ENCODE measurements at places on chromosomes 1 and 21.

DNA sequence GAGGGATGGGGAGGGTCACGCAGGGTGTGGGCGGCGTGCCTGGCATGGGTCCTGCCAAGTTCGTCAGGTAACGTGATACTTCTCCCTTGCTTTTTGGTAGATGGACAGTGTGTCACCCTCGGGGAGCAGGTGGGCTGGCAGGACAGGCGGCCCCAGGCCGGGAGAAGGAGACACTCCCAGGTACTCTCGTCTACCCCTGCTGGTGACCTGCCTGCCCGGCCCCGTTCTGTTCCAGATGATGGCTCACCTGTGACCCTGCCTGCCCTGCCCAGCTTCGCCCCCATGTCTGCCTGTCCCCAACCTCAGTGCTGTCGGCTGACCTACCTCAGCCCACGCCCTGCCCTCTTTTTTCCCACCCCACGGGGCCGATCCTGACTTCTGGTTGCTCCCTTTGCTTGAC, 144.7 kb downstream of the PCBP3 start:
- DNase-seq = no peak

DNA sequence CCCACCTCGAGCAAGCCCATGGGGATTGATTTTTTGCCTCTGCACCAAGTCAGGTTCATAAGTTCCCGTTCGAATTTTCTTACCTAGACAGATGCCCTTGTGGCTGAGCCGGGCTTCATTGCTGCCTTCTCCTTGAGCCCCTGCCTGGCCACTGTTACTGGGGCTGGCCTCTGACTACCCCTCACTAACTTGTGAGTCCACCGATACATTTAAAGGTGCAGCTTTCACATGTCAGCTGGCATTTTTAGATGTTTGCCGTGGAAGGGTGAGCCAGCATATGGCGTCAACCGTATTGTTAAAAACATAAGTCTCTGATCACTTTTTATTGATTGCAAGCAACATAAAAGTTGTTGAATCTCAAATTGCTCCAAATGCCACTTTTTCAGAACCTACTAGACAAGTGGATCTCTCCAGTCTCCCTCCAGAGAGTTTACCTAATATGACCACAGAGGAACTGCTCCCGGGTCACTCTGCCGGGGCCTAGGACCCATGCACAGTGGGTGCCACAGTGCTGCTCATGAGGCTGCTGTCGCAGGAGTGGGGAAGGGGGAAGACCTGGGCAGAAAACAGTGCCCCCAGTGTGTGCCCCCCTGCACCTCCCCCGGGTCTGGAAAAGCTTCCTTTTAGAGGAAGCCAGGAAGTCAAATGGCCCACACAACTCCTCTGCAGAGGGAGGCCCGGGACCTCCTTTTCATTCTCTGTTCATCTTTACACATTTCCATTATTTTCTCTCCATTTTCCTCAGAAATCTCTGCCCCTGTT, 18.8 kb downstream of the MX1 start:
- no peak for DNase-seq

- DNase-seq = no peak
These were observed 231.9 kb upstream of the JUN start for GRCh38 chr1:59015708-59016107.

DNA sequence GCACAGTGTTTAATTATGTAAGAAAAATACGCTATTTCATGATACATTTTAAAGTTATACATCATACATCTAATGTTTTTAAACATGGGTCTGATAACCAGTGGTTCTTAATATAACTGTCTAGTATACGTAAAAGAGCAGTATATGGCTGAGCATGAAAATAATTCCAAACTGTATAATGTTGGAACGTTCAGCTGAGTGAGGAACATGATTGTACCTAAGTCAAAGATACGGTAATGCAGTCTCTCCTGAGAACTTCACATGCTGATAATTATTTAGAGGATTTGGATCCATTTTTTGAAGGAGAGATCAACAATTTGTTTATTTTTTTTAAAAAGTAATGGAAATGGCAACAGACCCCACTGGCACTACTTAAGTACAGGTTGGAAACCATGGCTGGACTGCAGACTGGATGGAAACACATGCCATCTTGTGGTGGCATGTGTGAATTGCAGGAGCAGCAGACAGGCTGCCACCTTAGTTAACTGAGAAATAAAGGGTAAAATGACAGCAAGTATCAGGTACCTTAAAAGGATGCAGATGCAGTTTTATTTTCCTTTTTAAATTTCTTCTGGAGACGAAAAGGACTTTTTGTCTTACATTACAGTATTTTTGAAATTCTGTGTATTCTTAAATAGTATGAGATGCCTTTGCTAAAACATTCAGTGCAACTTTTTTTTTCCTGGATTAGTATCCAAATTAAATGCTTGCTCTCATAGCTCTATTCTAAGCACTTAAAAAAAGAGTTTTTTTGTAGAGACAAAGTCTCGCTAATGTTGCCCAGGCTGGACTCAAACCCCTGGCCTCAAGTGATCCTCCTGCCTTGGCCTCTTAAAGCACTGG, 73.8 kb downstream of the MTR start:
- DNase-seq = peak; percentile 65

- DNase-seq = no peak
These were observed 70.3 kb upstream of the F3 start for GRCh38 chr1:94611681-94612475.

DNA sequence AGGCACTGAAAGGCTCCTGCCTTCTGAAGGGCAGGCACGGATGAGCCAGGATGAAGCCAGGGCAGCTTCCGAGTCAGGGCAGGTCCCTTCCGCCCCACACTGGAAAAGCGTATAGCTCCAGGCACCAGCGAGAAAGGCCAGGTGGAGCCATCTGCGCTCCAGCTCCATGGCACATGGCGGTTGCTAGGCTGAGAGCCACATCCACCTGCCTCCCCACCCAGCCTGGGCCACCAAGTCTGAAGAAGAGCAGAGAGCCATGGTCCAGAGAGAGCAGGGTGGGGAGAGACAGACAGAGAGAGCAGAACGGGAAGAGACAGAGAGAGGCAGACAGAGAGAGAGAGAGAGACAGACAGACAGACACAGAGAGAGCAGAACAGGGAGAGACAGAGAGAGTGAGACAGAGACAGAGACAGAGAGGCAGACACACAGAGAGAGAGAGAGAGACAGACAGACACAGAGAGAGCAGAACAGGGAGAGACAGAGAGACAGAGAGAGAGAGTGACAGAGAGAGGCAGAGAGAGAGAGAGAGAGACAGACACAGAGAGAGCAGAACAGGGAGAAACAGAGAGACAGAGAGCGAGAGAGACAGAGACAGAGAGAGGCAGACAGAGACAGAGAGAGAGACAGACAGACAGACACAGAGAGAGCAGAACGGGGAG, 5.2 kb downstream of the FNDC10 start:
- DNase-seq = peak; percentile 46

- peak; percentile 64 for DNase-seq
These were observed 23.5 kb downstream of the F11R start for GRCh38 chr1:160997323-160998038.

DNA sequence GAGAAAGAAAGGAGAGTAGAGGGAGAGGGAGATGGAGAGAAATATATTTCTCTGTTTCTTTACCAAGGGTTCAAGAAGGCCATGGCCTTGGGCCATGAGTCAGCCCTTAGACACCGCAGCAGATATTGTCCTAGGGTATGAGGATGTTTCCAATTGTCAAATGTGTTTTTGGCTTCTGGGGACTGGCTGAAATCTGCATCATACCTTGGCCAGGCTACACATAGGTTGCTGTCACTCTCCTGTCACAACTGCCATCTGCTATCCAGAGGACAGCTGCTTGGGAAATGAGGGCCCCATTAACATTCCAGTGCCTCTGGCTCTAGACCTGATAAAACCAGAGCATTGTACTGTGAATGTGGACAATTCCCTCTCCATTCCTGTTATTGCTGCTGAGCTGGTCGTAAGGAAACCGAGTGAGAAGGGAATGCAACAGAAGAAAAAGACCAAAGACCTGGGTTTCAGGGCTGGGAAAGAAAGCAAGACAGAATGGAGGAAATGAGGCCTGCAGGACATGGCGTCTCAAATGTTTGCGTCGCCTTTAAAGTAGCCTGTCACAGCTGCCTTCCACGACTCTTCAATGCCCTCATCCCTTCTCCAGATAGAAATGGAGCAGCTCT, 8.8 kb upstream of the PIGC start:
- no peak for DNase-seq

DNA sequence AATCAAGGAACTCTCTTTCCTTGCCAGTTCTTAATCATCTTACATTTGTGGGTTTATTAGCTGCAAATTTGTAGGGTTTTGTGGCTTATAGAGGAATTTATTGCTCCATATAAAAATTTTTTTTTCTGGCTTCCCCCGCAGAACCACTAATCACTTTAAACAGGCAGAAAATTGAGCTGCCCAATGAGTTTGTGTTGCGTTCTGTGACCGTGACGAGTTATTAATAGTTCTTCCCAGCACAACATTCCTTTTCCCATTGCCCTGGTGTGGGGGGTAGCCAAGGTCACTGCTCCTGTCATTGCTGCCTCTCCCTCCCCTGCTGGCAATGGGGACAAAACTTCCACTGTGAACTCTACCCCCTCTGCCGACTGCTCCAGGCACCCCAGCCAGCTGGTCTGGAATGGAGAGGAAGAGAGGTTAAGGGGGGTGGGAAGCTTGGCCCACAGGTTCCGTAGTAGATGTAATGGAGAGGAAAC, 55.1 kb downstream of the UBE2T start:
- DNase-seq = no peak

GRCh38 chr1:171852272-171852671, 11.0 kb downstream of the DNM3 start:
- no peak for DNase-seq

GRCh38 chr1:1614204-1614953, 921 bp upstream of the MIB2 start:
- peak; percentile 73 for DNase-seq

GRCh38 chr21:29462479-29462878, 163.8 kb downstream of the BACH1 start:
- DNase-seq = no peak

GRCh38 chr1:30816211-30817076, 58.9 kb upstream of the LAPTM5 start:
- no peak for DNase-seq

DNA sequence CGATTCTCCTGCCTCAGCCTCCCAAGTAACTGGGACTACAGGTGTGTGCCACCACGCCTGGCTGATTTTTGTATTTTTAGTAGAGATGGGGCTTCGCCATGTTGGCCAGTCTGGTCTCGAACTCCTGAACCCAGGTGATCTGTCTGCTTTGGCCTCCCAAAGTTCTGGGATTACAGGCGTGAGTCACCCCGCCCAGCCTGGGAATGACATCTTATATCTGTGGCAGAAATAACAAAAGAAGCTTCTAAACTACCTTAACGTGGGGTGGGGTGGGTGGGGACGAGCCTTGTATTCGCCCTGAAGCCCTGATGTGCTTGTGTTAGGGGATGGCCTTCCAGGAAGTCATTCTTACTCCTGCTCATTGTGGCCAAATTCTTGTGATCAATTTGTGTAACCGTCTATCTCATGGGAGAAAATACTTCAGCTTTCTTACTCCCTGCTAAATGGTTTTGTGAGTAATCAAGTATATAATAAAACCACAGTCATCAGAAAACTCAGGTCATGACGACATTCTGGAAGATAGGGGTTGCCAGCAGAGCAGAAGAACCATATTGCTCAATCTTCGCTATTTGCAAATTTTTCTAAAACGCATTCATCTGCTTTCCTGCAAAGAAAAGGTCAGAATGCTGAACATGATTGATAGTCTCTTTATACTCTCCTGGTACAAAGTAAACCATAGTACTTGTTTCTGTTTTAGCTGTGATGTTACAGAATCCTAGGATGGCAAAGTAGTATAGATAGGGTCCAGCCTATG, 63.2 kb downstream of the DIRAS3 start:
- DNase-seq = no peak

GRCh38 chr1:229972600-229973296, 94.3 kb upstream of the GALNT2 start:
- no peak for DNase-seq

GRCh38 chr1:16215882-16216753, 3.7 kb upstream of the ARHGEF19 start:
- peak; percentile 92 for DNase-seq

GRCh38 chr1:28027660-28028059, 60.8 kb downstream of the EYA3 start:
- DNase-seq = peak; percentile 26

DNA sequence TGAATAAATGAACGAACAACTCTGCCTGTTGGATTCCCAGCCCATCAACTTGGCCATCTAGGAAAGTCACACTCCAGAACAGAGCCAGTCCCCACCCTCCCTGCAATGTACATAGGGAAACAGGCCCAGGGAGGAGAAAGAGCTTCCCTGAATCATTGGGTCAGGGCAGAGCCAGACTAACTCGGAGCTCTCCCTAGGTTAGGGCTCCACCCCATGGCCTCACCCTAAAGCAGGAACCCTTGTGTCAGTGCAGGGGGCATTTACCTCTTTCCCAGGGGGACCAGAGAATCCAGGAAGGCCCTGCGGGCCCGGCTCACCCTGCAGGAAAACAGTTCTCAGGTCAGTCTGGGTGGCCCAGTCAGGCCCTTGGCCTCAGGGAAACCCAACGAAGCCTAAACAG, 11.6 kb downstream of the COL9A2 start:
- no peak for DNase-seq

- no peak for DNase-seq
These were observed 3.1 kb downstream of the OBSCN start for GRCh38 chr1:228210712-228211530.

GRCh38 chr1:226971765-226972164, 31.7 kb downstream of the COQ8A start:
- DNase-seq = no peak

DNA sequence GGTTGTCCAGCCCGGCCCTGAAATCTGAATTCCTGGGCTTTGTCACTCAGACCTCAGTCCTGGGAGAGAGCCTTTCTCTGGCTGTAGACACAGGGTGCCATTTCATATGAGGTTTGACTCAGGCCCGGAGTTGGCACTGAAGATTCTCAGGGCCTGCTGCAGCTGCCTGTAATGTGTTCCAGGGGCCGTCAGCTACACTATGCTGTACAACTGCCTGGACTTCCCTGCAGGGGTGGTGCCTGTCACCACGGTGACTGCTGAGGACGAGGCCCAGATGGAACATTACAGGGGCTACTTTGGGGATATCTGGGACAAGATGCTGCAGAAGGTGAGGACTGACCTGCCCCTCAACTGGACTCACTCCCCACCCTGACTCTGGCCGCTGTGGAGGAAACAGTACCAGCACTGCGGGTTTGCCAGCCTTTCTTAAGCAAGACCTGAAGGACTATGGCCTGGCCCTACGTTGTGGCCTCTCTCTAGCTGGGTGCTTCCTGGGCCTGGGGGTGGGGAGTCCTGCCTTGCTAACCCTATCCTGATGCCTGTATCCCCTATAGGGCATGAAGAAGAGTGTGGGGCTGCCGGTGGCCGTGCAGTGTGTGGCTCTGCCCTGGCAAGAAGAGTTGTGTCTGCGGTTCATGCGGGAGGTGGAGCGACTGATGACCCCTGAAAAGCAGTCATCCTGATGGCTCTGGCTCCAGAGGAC, 18.9 kb downstream of the FAAH start:
- DNase-seq = no peak
